Smooth muscle cell of the brain vasculature (primary cell): ENCODE measurements at places on chromosomes 5 and 9.

DNA sequence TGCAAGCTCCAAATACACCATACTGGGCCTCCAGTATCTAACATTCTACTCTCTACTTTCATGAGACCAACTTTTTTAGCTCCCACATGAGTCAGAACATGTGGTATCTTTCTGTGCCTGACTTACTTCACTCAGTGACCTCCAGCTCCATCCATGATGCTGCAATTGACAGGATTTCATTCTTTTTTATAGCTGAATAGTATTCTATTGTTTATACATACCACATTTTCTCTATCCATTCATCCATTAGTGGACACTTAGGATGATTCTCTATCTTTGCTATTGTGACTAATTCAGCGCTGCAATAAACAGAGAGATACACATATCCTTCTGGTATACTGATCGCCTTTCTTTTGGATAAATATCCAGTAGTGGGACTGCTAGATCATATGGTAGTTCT, 68.5 kb downstream of the EPB41L4A start:
- DNase-seq = no peak

DNA sequence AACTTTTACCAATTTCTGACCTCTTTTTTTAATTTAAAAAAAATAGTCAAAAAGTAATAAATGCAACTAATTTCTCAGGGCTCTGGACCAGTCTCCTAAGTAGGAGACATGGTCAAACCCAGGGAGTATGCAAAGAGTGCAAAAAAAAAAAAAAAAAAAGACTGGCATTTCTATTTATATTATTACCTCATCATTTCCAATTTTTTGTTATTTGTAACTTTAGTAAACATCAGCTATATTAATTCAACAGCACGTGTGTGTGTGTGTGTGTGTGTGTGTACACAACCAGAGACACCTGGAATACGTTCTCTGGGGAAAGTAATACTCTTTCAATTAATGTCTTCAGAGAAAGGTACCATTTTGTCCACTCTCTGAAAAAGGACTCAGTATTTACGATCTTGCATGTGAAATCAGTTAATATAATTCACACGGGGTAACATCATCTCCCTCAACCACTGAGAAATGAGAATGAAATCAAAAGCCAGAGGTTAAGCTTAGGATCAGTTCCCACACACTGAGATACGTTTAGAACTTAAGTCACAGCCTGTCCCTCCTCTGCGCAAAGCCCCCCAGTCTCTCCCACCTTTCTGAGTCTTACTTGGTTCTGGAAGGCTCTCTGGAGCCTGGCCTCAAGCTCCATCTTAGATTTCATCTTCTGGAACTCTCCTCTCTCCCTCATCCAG, 21.9 kb downstream of the ZNF608 start:
- no peak for DNase-seq

DNA sequence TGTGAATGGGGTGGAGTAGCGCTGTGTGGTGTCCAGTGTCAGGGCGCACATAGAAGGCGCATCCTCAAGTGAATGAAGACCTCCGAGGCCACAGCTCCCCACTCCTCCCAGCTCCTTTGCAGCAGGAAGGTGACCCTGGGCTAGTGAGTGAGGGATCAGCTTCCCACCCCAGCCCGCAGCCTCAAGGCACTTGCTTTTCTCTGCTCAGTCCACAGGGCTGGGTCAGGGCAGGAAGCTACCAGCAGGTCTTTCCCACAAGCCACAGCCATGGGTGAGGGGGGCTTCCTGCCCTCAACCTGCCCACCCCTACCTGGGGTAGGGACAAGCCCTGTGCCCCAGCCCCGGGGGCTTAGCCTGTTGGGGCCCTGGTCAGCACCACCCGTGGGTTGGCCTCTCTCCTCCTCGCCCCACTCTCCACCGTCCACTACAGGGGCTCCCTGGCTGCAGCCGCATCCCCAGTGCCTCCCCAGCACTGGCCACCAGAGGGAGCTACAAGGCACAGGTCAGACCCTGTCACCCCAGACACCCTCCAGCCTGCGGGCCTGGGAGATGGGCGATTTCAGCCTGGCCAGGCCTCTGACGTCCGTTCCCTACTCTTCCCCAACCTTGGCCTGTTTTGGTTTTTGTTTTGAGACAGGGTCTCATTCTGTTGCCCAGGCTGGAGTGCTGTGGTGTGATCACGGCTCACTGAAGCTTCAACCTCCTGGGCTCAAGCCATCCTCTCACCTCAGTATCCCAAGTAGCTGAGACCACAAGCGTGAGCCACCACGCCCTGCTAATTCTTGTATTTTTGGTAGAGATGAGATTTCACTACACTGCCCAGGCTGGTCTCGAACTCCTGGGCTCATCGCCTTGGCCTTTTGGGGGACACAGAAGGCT, 1.3 kb upstream of the ABCA2 start:
- no peak for DNase-seq

- DNase-seq = no peak
These were observed 68.2 kb downstream of the DMRTA1 start for GRCh38 chr9:22514871-22515270.

- no peak for DNase-seq
These were observed 5.7 kb downstream of the TRIM52 start for GRCh38 chr5:181255276-181255675.

GRCh38 chr5:13212886-13213285, 731.6 kb downstream of the DNAH5 start:
- DNase-seq = no peak

- DNase-seq = no peak
These were observed 20.7 kb upstream of the GRPEL2 start for GRCh38 chr5:149324641-149325040.

DNA sequence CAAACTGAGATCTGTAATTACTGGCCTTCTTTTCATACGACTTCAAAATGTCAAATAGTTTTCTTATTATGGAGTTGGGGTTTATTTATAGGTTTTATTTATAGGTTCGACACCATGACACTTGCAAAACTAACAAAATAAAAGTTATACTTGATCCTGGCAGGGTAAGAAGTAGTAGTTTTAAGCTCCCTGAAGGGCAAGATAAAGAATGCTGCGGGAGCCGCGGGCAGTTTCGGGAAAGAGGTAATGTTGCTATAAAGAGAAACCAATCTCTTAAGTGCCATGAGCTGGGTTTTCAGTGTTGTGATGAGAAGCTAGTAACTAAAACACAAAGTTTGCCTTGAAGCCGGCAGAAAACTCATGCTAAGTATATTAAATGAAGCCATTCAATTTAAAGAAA, 24.8 kb downstream of the PTPN3 start:
- DNase-seq = no peak

- DNase-seq = no peak
These were observed 1.6 kb downstream of the PHYKPL start for GRCh38 chr5:178230879-178231538.

DNA sequence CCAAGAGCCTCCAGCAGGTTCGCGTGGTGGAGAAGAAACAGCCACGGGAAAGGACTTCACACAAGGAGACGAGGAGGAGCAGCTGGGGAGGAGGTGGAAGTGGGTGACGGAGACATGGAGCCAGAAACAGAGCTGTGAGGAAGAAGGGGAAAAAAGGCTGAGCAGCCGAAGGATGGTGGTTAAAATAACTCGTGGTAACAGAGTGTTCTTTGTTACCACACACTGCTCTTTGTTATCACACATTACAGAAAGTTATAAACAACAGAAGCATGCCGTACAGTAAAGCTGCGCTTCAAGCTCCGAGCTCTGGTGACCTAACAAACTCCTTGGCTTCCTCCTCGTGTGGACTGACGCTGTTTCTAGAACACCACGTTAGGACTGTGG, 215.4 kb downstream of the GLIS3 start:
- DNase-seq = no peak

DNA sequence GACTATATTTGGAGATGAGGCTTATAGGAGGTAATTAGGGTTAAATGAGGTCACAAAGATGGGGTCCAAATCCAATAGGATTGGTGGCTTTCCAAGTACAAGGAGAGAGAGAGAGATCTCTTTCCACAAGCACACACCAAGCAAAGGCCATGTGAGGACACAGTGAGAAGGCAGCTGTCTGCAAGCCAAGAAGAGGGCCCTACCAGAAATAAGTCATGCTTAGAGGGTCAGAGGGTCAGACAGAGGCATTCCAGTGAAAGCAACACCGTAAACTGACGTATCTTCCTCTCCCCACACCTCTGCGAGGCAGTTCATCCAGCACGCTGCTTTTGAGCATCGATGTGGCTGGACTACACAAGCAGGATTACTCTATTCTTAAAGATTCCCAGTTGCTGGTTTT, 87.9 kb downstream of the SLC1A3 start:
- no peak for DNase-seq

GRCh38 chr5:164721116-164721515, 1215.7 kb downstream of the MAT2B start:
- DNase-seq = no peak

DNA sequence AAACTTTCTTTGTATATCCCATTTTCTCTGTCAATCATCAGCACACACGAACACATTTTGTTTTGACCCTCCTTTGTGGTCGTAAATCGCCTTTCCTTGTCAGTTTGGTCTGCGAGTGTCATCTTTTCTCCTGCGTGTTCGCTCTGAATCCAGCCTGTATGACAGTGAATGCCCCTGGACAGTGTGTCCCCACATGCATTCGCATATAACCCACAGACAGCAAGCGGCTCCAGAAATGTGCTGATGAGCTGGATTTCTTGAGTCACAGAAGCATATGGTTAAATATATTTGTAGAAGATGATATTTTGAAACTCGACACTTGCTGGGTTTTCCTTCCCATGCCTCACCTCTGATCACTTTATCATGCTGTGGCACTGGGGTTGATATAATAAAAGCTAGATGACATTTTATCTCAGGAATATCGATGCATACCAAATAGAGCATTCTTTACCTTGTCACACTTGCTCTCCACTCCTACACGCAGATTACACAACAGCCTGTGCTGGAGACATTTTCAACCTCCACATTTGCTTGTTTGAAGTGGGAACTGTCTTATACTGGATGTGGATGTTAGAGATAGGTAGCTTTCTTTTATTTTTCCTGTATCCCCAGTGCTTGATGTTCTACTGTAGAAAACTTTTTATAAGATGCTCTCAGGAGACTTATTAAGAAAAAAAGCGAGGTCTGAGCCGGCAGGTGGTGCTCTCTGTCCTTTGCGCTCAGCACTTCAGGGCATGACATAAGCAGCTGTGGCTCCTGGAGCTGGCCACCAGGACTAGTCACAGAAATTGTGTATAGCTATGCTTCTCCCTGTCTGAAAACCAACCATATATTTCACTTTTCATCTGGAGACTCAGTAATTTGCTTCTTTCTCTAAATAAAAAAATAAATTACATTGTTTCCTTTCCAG, 215.1 kb downstream of the SH3GL2 start:
- no peak for DNase-seq

DNA sequence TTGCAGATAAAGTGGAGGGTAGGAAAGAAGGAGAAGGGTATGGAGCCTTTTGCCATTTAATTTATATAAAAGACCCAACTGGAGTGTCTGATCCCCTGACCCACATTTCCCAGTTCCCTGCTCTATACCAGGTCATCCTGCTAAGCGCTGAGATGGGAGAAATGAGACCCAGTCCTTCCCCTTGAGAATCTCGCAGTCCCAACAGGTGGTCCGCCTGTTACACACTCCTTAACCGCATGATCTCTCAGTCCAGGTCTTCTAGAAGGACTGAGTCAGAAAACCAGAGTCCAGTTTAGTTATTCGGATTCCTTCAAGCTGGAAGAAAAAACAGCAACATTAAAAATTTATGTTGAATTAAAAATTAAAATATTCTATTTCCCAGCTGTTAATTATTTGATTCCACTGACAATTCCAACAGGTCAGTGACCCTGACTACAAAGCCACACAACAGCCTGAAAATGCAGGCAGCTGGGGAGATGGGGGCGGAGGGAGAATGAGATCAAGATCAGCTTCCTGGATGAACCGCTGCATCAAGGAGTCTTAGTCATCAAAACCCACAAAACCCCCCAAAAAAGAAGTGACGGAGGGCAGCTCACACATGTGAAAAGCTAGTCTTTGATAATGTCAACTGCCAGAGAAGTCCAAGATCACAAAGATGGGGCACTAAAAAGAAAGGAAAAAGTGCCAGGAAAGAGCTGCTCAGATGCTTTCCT, 44.0 kb downstream of the GGTA1 start:
- no peak for DNase-seq
